CD4-positive, alpha-beta T cell treated with Interleukin-2 at 100 ng/mL for 4 hours (primary cell): ENCODE measurements at places on chromosomes 4 and X.

GRCh38 chr4:73609706-73610105 is 10.5 kb downstream of the RASSF6 start:
- DNase-seq: no peak

- DNase-seq: no peak
Observed at GRCh38 chr4:141006242-141006802, 126.9 kb downstream of the RNF150 start.

DNA sequence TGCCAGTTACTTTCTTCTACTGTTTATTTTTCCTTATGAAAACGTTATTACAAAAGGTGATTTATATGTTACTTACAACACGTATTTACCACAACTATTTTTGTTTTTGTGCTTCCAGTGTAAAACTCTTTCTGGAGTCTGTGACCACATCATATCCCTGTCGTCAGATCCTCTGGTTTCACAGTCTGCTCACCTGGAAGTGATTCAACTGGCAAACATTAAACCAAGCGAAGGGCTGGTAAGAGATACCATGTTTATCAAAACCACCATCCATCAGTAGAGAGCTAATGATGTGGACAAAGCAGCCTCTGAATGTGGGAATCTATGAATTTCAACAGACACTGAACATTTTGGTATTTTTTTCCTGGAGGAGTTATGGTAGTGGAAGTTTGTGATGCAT is 116.1 kb downstream of the CNKSR2 start:
- no peak for DNase-seq

- DNase-seq: no peak
Observed at GRCh38 chr4:101035487-101035886, 311.8 kb downstream of the PPP3CA start.

- no peak for DNase-seq
Observed at GRCh38 chr4:6023731-6024130, 5.5 kb upstream of the C4orf50 start.

GRCh38 chr4:177064116-177064515 is 245.6 kb upstream of the NEIL3 start:
- no peak for DNase-seq

DNA sequence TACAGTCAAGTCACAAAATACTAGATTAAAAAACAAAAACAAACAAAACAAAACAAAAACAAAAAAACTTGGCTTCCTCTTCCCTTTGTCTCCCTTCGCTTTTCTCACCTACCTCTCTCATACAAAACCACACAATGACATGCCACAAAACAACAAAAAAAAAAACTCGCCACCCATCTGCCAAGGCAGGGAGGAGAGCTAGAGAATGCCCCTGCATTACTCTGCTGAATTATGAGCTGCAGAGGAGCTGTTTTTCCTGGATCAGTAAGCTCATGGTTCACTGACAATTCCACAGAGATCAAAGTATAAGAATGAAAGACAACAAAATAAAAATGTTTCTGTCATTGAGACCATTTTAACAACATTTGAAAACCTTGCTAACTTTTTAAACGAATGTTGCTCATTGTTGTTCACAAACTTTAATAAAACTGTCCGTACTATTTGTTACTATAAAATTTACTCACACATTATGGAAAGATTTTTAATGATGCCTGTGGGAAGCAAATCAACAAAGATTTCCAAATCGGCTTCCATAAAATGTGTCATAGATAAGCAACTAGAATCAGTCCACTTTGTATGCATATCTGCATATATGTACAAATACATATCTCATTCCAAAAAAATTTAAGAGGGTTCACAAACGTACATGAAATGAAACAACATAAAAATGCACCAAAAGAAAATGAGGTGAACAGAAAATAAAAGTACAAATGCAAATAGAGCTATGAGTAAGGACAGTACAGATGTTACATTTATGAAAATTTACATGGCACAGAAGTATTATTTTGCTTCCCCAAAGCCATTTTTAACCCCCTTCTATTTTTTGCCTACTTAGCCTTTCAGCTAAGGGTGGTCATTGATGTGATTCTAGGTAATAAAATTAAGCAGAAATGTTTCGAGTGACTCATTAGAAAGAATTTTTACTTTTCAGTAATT is 252.4 kb upstream of the FAT4 start:
- DNase-seq: no peak

DNA sequence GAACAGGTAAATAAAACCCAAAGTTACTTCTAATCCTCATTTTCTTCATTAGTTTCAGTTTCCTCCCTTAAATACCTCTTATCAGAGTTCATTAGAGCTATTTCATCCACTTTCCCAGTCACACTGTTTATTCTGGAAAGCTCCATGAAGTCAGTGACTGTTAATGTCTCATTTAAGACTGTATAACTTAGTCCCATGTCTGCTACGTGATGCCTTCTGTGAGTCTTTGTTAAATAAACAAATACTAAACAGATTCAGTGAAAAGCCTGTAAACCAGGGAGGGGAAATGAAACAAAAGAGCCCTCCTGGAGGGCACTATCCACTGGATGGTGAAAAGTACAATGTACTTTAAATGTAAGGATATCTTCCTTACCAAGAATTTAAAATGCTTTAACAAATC is 24.7 kb downstream of the ACE2 start:
- DNase-seq: no peak

DNA sequence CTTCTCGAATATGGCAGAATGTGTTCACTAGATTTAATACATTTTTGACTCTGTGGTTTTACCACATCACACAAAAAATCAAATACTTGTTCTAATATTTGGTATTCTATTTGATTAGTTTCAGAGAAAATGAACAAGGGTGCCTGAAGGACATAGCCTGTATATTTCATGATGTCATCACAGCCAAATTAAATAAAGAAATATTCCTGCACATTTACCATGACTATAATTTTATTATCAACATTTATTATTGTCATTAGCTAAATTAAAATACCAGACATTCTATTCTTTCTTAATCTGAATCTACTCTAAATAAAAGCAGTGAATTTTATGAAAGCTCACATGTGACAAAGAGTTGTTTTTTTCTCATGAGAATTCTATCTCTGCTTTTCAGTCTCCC is 980.5 kb downstream of the PCDH18 start:
- DNase-seq: no peak

DNA sequence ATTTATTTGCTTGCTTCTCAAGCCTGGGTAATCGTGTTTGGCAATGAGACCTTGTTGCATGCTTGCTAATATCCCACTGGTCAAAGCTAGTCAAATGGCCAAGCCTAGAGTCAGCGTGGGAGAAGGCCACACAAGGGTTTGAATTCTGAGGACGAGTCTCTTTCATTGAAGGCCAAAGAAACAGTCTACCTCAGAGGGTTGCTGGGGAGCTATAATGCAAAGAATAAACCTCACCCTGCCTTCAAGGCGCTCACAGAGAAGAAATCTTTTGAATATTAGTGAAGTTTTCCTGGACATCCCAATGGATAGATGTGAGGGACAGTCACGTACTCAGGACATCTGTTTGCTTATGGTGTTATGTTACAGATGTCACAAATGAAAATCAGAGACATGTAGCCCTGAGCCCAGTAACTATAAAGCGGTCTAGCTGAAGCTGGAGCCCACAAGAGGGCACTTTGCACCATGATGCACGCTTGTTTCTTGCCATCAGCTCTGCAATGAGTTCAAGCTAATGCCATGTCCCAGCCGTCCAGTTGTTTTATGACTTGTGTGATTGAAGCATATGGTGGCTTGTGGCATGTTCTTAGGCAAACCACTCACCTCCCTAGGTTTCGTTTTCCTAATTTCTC is 1.1 kb upstream of the TLR3 start:
- DNase-seq: peak; percentile 50
